ENCODE measurements at places on chromosomes 7 and 10.

DNA sequence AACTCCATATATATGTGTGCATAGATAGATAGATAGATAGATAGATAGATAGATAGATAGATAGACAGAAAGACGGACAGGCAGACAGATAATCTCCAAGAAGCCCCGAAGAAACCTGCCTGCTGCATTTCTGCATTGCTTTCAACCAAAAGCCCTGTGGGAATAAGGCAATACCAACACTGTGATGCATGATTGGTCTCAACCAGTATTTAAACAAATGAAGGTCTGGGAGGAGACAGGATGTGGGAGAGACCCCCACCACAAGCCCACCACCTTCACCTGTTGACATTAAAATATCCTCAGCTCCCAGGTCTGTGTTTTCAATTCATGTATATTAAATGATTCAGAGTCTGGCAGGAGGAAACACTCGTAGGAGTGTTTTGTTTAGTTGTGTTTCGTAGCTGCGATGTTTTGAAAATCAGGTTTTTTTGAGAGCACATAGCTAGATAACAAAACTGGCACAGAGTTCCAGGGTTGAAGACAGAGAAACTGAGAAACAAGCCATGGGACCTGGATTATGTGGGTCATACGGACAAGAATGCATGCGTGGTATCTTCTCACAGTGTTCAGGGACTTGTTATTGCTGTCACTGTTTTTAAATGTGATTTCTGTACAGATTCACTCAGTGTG, 200.7 kb upstream of the AHR start:
- DNase-seq, result no peak

DNA sequence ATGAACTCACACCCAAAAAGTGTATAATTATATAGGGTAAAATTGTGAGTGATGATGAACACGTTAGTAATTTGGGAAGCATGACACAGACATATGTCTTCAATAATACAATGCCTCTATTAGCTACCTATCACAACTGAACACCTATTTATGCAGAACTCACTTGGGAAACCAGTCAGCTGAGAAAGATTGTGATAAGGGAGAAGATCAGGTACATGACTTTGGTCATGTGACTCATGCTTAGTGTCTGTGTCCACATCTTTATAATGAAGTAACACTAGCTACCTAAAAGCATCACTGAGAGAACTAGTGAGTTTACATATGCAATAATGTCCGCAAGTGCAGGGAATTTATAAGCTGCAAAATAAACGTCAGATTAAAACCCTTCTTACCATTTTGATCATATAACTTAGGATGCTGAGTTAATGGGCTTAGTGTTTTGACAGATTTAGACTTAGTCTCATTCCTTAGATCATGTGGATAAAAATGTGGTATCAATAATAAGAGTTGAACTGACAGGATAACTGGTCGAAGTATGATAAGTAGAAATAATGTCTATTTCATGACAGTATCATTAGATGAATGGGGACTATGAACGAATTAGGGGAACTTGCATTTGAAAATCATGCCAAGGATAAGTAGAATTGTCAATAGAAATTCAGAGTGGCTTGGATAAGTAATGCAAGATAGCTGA, 11.6 kb downstream of the VWDE start:
- DNase-seq, result no peak

- DNase-seq, result no peak
These were observed 143.8 kb downstream of the TES start for GRCh38 chr7:116354171-116354545.

DNA sequence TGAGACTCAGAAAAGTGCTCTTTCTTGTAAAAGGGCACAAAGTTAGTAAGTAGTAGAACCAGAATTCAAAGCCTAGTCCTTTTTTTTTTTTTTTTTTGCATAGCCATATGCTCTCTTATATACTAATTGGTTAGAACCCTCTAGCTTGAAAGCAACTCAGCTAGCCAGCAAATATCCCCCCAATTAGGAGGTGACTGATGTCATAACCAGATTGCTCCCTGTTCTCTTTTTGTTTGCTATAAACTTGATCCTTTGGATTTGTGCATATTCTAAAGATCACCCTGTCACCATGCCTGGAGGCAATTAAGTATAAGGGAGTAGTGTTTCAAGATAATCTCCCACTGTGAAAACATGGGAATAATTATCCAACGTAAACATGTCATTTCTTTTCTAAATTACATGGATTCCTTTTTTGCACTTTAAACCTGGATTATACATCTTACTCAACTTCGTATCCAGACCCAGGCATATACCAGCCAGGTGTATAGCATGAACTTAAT, 963.4 kb downstream of the CNTNAP2 start:
- DNase-seq, result peak; percentile 88

DNA sequence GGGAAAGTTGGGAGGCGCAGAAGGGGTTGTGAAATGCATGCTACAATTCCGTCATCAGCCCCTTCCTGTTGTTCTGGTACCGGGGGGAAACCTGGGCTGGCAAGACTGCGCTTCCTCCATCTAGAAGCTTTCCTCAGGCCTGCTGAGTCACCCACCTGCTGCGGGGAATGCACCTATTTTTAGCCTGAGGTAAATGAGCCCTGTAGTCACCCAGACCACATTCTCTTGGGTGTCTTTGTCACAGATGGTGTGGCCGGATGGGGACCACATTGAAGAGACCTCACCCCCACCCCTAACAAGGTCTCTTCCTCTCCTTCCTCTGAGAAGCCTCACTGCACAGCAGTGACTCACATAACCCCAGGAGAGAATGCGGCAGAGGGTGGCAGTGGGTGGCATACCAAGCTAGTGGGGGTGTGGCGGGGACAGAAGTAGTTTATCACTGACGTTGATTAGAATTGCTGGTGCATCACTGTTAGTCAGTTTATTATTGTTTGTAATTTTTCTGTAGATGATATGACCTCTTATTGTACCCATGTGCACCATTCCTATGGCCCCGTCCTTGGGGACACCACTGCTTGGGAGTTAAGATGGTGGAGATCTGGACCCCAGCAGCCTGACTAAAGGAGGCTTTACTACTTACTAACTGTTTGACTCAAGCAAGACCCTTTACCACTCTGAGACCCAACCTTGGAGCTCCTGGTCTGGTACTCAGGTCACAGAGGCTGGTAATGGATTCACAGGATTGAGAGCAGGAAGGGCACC, 83.0 kb upstream of the DUSP5 start:
- no peak for DNase-seq

GRCh38 chr10:131825960-131826650, 74.7 kb upstream of the PPP2R2D start:
- DNase-seq, result no peak

DNA sequence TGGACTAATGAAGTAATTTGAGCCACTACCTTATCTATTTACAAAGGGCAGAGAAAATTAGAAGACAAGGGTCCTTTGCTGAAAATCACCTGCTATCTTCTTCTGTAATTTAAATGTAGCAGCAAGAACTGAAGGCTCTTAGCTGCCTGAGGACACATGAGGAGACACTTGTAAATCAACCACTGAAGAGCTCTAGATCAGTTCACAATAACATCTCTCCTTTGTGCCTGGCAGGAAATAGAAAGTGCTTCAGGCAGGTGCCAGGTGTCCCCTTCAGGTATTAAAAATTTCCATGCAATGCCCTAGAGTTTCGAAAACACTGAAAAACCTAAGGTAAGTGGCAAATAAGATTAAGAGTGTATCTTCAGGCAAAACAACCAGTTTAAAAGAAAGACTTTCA, 474.6 kb downstream of the GRM8 start:
- DNase-seq, result peak; percentile 25

- DNase-seq, result no peak
These were observed 29.4 kb upstream of the SLF2 start for GRCh38 chr10:100883312-100883821.

DNA sequence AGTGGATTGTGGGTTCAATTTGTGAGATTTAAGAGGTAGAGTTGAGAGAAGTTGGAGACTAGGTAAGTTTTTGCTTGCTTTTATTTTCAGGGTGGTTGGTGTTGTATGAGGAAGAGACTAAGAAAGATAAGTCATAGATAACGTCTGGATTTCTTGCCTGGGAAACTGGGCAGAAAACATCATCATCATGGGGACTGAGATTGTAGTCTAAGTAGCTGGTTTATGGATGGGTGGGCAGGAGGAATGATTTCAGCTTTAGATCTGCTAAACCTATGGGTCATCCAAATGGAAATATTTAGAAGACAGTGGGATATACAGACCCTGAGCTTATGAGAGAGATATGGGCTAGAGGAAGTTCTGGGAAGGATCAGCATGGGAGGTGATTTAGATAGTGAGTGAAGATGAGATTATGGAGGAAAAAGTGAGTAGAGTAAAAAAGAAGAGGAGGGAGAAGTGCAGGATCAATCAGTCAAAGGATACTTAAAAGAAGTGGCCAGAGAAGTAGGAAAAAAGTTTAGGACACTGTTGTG, 169.8 kb downstream of the WNT2 start:
- DNase-seq, result no peak

DNA sequence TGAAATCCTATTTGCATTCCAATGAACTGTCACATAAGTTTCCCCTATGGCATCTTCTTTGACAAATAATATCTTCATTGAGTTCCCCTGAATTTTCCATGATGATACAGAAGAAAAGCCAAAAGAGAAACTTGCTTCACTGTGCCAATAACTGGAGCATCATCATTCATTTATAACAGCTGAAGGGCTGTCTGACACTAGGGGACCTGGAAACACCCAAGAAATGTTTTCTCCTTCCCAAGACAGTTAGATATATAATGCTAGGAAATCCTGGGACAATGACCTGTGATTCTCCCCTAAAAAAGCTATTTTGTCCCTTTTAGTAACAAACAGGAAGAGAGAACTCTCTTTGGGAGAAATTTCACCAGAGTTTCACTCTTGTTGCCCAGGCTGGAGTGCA, 133.6 kb downstream of the SEMA3C start:
- no peak for DNase-seq

GRCh38 chr10:122468926-122469781, 7.8 kb downstream of the HTRA1 start:
- no peak for DNase-seq

GRCh38 chr7:80971225-80971624, 52.4 kb upstream of the SEMA3C start:
- DNase-seq, result no peak

- DNase-seq, result no peak
These were observed 66.7 kb upstream of the PITRM1 start for GRCh38 chr10:3239066-3239919.

DNA sequence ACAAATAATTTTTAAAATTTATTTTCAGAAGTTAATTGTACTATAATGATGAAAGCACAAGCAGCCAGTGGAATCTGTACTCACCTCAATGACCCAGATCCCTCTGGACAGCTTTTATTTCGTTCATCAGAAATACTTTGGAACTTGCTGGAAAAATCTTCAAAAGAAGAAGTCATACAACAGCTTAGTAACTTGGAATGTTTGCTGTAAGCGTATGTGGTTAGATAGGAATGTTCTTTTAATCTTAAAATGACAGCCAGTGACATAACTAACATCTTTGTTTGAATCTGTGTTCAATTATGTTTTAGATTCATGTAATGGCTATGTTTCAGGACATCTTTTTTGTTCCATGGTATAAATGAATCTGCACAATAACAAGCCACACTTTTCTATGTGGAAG, 26.8 kb downstream of the CFAP69 start:
- no peak for DNase-seq

DNA sequence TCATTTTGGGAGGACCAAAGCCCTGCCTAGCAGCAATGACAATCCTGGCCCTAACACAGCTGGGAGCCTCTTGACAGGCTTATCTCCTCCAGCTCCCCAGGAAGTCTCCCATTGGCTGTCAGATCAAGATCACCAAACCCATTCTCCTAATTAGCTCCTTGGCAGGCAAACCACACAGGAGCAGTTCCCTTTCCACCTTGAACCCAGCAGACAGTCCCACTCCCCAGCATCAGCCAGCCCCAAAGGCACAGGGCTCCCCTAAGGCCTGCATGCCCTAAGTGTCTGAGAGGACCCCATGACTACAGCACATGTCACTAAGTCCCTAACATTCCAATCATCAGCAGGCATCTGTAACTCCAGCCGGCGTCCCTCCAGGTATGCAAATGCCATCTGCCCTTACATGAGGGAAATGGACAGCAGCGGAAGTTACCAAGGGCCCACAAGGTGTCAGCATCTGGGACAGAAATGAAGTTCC, 348.5 kb downstream of the KCNMA1 start:
- DNase-seq, result no peak

DNA sequence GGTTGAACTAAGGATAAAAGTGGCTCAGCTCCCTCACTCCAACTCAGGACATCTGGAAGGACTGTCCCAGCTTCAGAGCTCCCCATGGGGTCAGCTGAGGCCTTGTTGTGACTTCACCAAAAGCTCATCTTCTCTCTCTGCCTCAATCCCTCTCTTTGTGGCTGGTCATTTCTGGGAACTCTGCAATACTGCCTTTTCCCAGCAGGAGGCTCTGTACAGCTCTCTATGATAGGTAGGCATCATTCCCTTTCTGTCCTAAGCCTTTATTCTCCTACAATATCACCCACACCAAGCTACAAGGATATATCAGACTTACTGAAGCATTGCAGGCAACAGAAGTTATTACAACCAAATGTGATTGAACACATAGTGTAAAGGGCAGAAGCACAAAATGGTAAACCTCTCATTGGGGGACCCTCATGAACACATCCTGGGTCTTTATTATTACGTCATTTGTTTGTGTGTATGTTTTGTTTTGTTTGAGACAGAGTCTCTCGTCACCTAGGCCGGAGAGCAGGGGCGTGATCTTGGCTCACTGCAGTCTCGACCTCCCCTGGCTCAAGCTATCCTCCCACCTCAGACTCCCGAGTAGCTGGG, 36.7 kb upstream of the PRPS1L1 start:
- no peak for DNase-seq

DNA sequence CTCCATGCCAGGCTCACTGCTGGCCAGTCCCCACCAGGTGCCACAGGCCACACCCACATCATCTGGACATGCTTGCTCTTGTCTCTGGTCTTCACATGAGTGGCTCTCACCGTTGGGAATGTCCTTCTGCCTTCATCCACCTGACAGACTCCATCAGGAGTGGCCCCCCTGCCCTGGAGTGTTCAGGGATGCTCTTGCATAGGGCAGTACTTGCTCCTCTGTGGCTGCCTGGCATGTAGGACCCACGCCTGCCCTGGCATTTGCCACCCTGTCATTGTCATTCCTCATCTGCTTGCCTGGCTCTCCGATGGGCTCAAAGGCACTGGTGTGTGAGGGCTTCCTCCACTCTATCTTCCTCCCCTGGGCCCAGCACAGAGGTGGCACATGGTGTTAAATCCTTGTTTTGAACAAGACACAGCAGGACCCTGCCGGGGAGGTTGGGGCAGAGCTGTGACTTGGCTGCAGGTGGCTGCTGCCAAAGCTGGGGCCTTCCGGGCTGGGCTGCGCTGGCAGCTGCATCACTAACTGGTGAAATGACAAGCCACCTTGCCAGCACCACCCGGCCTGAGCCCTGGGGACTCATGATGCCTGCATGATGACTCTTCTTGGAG, 1.8 kb downstream of the SH2D4B start:
- no peak for DNase-seq

DNA sequence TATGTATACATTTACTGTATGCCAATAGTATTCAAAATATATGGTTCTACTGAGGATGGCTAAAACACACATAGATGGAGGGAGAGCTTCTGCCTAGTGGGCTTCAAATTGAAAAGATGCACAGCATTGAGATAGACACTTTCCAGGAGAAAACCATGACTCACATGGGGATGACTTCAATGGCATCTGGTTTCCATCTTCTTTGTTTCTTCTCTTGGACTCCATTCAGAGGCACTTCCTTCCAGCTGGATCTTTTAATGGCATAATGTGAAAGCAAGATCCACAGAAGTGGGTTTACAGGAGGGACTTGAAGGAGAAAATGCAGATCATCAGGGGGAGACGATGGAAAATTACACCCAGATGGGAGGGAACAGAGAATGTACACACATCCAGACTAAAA, 84.9 kb downstream of the ZNF365 start:
- DNase-seq, result no peak

- DNase-seq, result no peak
These were observed 19.0 kb downstream of the COL28A1 start for GRCh38 chr7:7516662-7517061.
